Activated CD8-positive, alpha-beta T cell treated with anti-CD3 and anti-CD28 coated beads, Interleukin-2, amount 10 ng/mL, durations not matched to agents 7 days and 5 days (primary cell): ENCODE measurements at places on chromosomes 5 and 9. TPM values are rescaled to one million over a fixed set of nuclear protein-coding genes. Genes with fewer than 3 reads are reported as not detected.

ACTBL2 gene
- not detected for total RNA-seq

- H3K4me3 ChIP-seq, result peak overlapping the region; percentile 28
- DNase-seq, result peak; percentile 53
- H3K27me3 ChIP-seq, result peaks cover 63% of the 10 kb centered on the region
- H3K4me1 ChIP-seq, result peaks cover 2% of the 10 kb centered on the region
- no peak overlapping the region for H3K27ac ChIP-seq
Measured at GRCh38 chr5:133610489-133611356, 1.6 kb downstream of the FSTL4 start.

GRCh38 chr5:73117088-73117740 is 3.2 kb upstream of the TMEM171 start:
- H3K27ac ChIP-seq, result no peak overlapping the region
- no peak overlapping the region for H3K4me3 ChIP-seq
- H3K27me3 ChIP-seq, result peaks cover 59% of the 10 kb centered on the region
- H3K4me1 ChIP-seq, result peaks cover 7% of the 10 kb centered on the region

GRCh38 chr5:75052192-75053053 is at the start of gene GCNT4:
GCNT4 (minus strand) TSS chr5:75052558; CDS start chr5:75030037, 22,521 bp downstream.
- DNase-seq, result peak; percentile 58
- peak within 1 kb of the TSS; percentile 89 for H3K4me3 ChIP-seq
- H3K4me1 ChIP-seq, result peaks cover 74% of the 10 kb centered on the region

TAF11L5 gene
- total RNA-seq, result not detected

SPINK4 gene
- total RNA-seq, result not detected

DNA sequence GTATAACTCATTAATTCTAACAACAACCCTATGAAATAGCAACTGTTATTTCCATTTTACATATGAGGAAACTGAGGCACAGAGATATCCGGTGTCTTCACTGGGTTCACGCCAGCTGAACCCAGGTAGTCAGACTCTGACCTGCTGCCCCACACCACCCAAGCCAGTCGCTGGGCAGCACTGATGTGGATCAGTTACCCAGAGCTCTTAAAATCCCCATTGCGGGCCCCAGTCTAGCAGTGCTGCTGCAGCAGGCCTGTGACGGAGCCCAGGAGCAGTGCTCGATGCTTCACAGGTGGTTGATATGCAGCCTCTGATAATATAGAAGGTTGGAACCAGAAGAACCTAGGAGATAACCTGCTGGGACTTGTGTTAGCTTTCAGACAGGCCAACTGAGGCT is 24.3 kb downstream of the PTPA start:
- H3K27ac ChIP-seq, result no peak overlapping the region
- H3K27me3 ChIP-seq, result no peaks in the 10 kb centered on the region
- no peak overlapping the region for H3K4me3 ChIP-seq
- H3K4me1 ChIP-seq, result peaks cover 23% of the 10 kb centered on the region
- DNase-seq, result no peak

GSN gene
- 4.0 TPM for total RNA-seq

- H3K27ac ChIP-seq, result no peak overlapping the region
- DNase-seq, result no peak
- H3K27me3 ChIP-seq, result no peaks in the 10 kb centered on the region
- no peak overlapping the region for H3K4me3 ChIP-seq
Measured at GRCh38 chr5:24368115-24368514, 276.7 kb downstream of the CDH10 start.

ACSL6 gene
- 20.8 TPM for total RNA-seq

RUFY1 gene
- 43.4 TPM for total RNA-seq

TTC39B gene
- 20.3 TPM for total RNA-seq

PCDHB6 gene
- not detected for total RNA-seq

GRCh38 chr5:72854419-72854818 is 38.0 kb downstream of the TNPO1 start:
- no peak for DNase-seq
- peaks cover 45% of the 10 kb centered on the region for H3K4me1 ChIP-seq
- peaks cover 55% of the 10 kb centered on the region for H3K36me3 ChIP-seq
- no peak overlapping the region for H3K4me3 ChIP-seq
- H3K27ac ChIP-seq, result no peak overlapping the region

DNA sequence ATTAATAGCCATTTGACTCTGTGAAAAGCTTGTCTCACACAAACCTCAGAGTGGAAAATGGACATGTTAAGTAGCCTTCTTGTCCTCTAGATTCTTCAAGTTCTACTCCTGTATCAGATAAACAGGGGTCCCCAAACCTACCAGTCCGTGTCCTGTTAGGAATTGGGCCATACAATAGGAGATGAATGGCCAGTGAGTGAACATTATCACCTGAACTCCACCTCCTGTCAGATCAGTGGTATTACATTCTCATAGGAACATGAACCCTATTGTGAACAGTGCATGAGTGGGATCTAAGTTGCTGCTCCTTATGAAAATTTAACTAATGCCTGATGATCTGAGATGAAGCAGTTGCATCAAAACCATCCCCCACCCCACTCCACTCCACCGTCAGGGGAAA is 136.3 kb downstream of the TMEM232 start:
- H3K36me3 ChIP-seq, result no peaks in the 10 kb centered on the region
- H3K27me3 ChIP-seq, result no peaks in the 10 kb centered on the region
- H3K27ac ChIP-seq, result no peak overlapping the region
- no peak overlapping the region for H3K4me3 ChIP-seq
- no peaks in the 10 kb centered on the region for H3K4me1 ChIP-seq

DNA sequence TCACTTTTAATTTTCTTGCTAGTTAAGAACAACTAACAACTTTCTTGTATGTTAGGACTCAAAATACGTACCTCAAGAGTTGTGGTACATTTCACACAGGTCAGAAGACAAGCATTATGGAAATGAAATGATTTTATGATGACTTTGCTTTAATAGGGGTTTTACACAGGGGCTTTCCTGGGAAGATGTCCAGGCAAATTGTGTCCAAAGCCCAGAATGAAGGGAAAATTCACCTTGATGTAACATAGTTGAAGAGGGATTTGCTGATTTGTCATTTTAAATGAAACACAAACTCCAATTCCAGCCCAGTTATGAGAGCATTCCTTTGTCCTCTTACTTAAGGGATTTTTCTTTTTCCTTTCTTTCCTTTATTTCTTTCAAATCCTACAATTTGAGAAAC is 89.2 kb downstream of the ARL15 start:
- DNase-seq, result no peak
- no peaks in the 10 kb centered on the region for H3K27me3 ChIP-seq
- no peaks in the 10 kb centered on the region for H3K4me1 ChIP-seq
- H3K4me3 ChIP-seq, result no peak overlapping the region
- no peaks in the 10 kb centered on the region for H3K36me3 ChIP-seq
- no peak overlapping the region for H3K27ac ChIP-seq

DNA sequence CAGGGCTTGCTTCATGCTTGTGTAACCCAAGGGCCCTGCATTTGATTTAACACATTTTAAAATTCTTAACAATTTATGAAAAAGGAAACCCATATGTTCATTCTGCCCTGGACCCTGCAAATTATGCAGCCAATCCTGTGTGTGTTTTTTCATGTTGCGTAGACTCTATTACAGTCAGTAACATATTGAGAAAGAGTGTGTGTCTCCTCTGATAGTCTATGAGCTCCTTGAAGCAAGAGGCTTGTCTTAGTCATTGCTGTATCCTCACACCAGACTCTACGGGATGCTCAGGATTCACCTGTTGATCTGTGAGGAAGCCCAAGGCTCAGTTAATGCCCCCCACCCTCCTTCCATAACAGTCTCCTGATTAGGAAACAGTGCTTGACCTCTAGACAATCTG is 177.3 kb upstream of the DMAC1 start:
- H3K4me1 ChIP-seq, result peaks cover 74% of the 10 kb centered on the region
- no peaks in the 10 kb centered on the region for H3K27me3 ChIP-seq
- H3K36me3 ChIP-seq, result peaks cover 27% of the 10 kb centered on the region
- H3K27ac ChIP-seq, result peak overlapping the region; percentile 99

DRD1 gene
- total RNA-seq, result not detected

DNA sequence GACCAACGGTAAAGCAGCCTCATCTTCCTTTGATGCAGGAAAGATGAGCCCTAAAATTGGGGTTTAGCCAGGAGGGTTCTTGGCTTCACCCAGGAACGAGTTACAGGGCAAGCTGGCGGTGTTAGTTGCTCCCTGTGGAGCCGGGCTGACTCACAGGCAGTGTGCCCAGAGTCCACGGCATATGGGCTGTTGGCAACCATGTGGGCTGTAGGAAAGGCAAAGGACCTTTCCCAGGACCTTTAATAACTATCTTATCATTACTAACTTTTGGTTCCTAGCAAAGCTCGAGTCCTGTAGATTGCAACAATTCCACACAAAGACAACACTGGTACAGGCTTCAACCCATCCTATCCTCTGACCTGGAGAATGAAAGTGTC is 29.8 kb upstream of the CLPTM1L start:
- no peak overlapping the region for H3K4me3 ChIP-seq
- H3K27me3 ChIP-seq, result peaks cover 2% of the 10 kb centered on the region
- H3K27ac ChIP-seq, result no peak overlapping the region

DNA sequence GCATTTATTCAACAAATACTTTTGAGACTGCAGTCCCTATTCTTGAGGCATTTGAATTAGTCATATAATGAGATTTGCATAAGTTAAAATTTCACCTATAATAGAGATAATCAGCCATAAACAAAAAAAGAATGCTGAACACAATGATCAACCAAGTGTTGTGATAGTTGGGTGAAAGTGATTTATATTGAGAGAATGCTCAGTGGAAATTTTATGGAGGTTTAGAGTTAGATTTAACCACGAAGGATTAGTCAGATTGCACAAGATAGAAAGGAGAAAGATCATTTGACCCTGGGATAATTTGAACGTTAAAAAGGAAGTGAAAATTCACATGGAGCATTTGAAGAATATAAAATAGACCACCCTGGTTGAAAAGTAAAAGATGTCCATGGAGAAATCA is 356.2 kb downstream of the NPR3 start:
- H3K27me3 ChIP-seq, result no peaks in the 10 kb centered on the region
- H3K36me3 ChIP-seq, result no peaks in the 10 kb centered on the region
- DNase-seq, result no peak

GRCh38 chr9:121434969-121435368 is 64.7 kb downstream of the GGTA1 start:
- H3K27me3 ChIP-seq, result peaks cover 29% of the 10 kb centered on the region
- DNase-seq, result no peak
- no peak overlapping the region for H3K4me3 ChIP-seq
- no peak overlapping the region for H3K27ac ChIP-seq
- no peaks in the 10 kb centered on the region for H3K4me1 ChIP-seq

DNA sequence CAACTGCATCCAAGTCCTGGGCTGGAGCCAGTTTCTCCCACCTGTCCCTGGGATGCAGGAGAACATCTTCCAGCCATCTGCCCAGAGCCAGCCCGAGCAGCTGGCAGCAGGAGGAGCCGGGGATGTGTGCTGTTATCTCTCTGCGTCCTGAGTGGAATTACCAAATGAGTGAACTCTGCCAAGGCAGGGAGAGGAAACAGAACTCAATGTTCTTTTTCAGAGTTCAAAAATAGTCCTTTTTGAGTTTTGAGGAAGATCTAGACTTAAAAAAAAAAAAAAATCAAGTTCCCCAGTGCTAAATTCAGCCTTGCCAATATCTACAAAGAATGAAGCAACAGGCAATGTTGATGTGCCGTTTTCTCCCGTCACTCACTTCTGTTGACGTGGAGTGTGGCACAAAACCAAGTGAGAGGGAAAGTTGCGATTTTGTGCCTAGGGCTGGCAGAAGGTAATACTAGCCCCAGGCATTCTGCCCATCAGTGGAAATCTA is 56.2 kb downstream of the TMOD1 start:
- no peaks in the 10 kb centered on the region for H3K36me3 ChIP-seq
- peaks cover 14% of the 10 kb centered on the region for H3K27me3 ChIP-seq
- no peak for DNase-seq
- no peak overlapping the region for H3K4me3 ChIP-seq

MZB1 gene
- 19.9 TPM for total RNA-seq

DNA sequence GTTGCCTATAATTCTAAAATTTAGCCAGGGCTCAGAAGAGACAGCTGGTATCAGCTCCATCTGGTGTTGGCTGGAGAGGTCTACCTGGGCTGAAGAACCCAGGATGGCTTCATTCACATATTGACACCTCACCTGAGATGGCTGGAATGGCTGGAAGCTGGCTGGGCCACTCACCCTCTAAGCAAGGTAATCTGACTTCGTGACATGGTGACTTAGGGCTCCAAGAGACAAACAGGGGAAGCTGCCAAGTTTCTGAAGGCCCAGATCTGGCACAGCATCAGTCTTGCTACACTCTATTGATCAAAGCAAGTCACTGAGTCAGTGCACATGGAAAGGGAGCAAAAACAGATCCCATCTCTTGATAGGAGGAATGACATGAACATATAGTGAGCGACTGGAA is 102.3 kb downstream of the EPB41L4A start:
- no peaks in the 10 kb centered on the region for H3K36me3 ChIP-seq
- H3K27me3 ChIP-seq, result peaks cover 14% of the 10 kb centered on the region
- no peak overlapping the region for H3K4me3 ChIP-seq
- no peak for DNase-seq
- H3K4me1 ChIP-seq, result no peaks in the 10 kb centered on the region

PCDHB2 gene
- total RNA-seq, result not detected

DNA sequence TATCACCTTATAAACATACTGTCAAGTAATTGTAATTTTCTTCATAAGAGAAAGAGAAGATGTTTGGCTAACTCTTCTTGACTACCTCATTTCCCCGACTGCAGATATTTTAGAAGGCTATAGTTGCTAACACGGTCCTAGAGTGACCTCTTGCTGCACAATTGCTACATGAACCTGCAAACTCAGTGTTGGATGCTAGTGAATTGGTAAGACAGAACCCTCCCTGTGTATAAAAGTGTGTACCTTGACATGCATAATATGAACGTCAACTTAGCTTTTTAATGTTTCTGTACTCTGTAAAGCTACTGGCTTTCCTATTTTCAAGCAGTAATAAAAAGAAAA is 46.7 kb upstream of the CER1 start:
- no peak overlapping the region for H3K4me3 ChIP-seq
- H3K27ac ChIP-seq, result no peak overlapping the region
- DNase-seq, result no peak
- no peaks in the 10 kb centered on the region for H3K36me3 ChIP-seq
- H3K27me3 ChIP-seq, result peaks cover 13% of the 10 kb centered on the region

GRCh38 chr5:136033848-136034247 is 5.1 kb downstream of the TGFBI start:
- H3K4me1 ChIP-seq, result peaks cover 24% of the 10 kb centered on the region
- no peak overlapping the region for H3K4me3 ChIP-seq
- DNase-seq, result no peak
- H3K27ac ChIP-seq, result no peak overlapping the region
- peaks cover 7% of the 10 kb centered on the region for H3K27me3 ChIP-seq
- H3K36me3 ChIP-seq, result no peaks in the 10 kb centered on the region

- H3K4me1 ChIP-seq, result peaks cover 45% of the 10 kb centered on the region
- H3K4me3 ChIP-seq, result no peak overlapping the region
- no peak overlapping the region for H3K27ac ChIP-seq
- peaks cover 44% of the 10 kb centered on the region for H3K36me3 ChIP-seq
- no peak for DNase-seq
- H3K27me3 ChIP-seq, result no peaks in the 10 kb centered on the region
Measured at GRCh38 chr5:134547579-134547978, 22.1 kb downstream of the JADE2 start.

GRCh38 chr5:126220725-126221124 is 202.5 kb upstream of the GRAMD2B start:
- no peaks in the 10 kb centered on the region for H3K36me3 ChIP-seq
- H3K4me3 ChIP-seq, result no peak overlapping the region
- H3K27me3 ChIP-seq, result no peaks in the 10 kb centered on the region
- DNase-seq, result no peak

PITX1 gene
- total RNA-seq, result not detected
